ENCODE measurements at places on chromosomes 2 and 18.

DNA sequence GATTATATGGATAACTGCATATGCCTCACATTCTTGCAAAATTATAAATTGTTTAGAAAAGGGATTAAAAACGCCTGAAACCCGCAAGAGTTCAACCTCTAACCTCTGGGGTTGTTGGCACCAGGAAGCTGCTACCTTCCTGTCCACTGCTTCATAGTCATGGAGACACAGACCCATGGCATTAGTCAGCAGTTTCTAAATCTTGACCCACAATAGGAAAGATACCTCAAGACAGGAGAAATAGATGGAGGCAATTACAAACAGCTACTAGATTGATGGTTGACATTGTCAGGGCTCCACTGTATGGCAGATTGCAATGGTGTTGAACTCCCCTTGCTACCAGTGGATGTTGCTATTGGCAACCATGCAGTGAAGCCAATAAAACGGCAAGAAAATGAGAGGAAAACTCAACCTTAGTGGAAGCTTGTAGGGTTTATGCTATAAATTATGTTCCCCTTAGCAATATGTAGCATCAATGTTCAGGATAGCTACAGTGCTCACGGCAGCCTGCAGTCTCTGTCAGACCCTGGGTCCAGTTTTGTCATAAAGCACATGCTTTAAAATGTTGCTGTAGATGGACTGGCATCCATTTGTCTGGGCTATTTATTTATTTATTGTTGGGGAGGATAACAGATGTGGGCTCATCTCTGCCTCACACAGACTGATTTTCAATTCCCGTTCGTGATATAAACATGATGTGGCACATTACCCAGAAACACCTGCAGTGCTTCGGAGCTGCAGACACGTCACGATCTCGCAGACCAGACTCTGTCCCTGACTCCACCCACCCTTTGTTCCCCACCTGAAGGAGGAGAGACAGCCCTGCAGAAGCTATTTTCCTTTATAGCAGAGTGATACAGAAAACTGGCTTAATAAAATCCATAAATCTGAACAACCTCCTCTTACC, 233.4 kb downstream of the AGPS start:
- DNase-seq, result no peak

DNA sequence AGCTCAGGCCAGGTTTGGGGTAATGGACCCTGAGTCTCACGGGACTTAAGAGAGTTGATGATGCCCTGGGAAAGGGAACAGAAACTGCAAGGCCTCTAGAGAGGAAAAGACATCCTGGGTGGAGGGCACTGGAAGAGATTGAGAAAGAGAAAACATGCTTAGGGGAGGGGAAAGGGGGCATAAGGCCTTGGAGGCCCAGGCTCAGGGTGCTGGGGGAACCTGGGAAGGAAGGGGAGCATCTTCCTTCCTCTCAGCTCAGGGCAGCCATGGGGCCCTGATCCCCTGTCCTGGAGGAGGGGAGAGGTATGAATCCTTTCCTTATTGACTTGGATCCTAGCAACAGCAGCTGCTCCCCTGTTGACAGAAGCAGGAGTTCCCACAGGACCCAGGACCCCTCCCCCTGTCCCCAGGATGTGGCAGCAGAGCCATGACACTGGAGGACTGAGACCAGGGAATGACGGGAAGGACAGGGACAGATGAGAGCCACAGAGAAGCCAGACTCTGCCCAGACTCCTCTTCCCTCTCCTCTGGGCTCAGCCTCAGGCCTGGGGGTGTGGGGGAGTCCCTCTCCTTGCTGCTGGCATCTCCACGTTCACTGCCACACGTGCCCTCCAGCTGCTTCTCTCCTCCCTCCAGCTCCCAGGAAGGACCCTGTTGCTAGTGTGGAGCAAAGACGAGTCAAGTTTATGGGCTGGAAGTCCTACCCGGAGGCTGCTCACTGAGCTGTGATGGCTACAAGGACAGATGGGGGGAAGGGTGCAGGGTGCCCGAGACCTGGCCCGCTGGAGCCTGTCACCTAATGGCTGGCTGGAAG, 815 bp downstream of the GPBAR1 start:
- DNase-seq, result no peak

GRCh38 chr18:68714366-68714711, 569 bp downstream of the TMX3 start:
- DNase-seq, result no peak

GRCh38 chr2:3151153-3151918, 226.3 kb downstream of the EIPR1 start:
- no peak for DNase-seq

DNA sequence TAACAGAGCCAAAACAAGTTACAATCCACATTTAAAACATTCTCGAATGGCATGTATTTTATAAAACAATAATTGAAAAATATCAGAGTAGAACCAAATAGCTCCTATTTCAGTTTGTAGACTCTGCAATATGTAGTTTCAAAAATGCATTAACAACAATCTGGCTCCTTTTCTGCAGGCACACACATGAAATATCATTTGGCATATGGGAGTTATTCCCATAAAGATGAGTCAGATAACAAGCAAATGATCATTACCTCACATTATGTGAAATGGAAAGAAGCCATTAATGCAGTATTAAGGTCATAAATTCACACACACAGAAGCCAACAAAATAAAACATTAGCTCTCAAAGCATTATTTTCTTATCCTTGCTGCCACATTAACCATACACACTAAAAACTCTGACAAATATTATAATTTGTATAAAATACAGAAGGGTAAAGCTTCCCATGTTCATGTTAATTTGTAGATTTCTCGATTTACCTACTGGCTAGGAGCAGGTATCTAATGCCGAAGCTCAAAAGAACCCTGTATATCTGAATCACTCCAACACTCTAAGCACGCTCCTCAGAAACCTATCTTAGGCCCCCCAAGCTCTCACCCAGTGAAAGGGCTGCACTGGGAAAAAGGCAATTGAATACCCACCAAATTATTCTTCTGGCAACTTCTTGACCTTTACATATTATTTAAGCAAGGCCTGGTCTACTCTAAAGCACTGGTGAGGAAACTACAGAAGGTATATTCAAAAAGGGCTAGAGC, 13.8 kb downstream of the NBAS start:
- DNase-seq, result no peak

DNA sequence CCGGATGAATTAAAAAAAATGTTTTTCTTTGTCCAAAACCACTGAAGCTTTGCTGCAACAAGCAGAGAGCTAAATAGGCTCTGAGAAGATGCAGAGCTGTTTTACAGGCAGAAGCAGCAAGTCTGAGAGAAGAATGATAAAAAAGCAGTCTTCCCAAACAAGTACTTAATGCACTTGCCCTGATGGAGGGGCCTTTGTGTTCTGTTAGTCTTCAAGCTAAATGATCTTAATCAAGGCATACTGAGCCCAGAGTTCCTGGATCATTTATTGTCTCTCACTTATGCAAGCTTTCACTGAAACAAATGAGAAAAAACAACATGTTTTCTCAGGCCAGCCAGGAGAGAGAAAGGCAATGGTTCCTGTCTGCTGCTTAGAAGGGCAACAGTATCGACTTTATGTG, 152.5 kb downstream of the CLIP4 start:
- DNase-seq, result no peak

GRCh38 chr2:181153886-181154285, 173.5 kb downstream of the UBE2E3 start:
- no peak for DNase-seq

DNA sequence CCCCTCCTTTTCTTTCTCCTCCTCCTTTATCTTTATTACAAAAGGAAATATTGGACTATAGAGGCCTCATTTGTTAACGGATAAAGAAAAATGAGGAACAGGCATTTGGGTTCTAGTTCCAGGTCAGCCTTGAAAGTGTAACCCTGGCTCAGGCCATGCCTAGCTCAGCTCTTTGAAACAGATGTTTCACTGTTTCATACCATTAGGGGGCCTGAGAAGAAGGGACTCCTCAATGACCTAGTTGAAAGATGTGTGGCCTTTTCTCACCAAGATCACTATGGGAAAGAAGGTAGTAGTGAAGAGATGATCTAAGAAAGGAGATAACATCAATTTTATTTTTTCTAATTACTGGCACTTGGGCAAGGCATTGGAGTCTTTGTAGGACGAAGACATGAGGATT, 952.7 kb downstream of the SLC4A3 start:
- DNase-seq, result no peak

Data from CD4-positive, alpha-beta T cell treated with Interleukin-1 beta for 1 hour (primary cell).